Psoas muscle (tissue), 8 donors: ENCODE measurements at places on chromosomes 4 and X. TPM values are rescaled to one million over a fixed set of nuclear protein-coding genes. Genes with fewer than 3 reads are reported as not detected.

DNA sequence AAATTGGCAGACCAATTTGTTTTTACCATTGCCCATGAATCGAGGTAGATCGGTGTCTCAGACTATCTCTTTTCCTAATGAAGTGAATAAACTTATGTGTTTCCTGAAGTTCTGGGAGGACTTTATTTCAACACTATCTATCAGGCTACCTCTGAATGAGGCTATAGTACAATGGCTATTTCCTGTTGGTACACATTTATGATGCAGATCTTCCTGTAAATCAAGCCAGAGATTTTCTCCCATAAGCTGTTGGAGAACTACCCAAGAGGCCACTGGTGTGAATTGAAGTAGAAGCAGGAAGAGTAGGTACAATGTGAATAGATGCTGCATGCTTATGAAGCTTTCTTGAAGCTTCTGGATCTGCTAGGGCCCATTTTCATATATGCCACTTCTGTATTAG lies 16.0 kb downstream of the TXK start:
- DNase-seq, result no peak

- peak; percentile 57 for DNase-seq
These were observed 42.0 kb downstream of the MAP7D3 start for GRCh38 chrX:136209016-136209738.

DNA sequence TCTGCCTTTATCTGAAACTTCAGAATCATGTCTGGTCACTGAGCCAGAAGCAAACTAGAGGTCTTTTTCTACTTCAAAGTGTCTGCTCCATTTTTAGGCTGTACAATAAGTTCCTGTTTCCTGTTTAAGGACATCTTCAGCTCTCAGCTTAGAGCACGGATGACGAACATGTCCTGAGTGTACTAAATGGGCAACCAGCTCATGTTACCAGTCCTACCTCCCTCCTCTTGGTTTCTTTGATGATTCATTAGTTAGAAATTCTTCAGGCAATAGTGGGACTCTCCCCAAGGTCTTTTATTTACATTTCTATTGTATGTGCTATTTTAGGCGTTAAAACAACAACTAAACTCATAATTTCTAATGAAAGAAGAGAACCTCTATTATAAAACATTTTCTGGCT lies 58.0 kb downstream of the ENPEP start:
- no peak for DNase-seq

DNA sequence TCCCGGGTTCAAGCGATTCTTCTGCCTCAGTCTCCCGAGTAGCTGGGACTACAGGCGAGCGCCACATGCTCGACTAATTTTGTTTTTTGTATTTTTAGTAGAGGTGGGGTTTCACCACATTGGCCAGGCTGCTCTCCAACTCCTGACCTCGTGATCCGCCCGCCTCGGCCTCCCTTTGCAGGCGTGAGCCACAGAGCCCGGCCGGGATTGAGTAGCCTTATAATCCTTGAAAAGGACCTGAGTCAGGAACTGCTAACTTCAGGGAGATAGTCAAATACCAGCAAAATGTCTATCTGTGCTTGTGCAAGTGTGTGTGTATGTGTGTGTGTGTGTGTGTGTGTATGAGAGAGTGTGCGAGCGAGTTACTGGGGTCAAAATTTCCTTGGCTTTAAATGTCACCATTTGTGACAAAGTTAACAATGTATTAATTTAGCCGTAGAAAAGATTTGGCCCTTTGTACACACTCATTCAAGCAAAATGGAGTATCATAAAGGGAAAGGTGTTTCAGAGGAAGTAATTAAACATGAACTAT lies 1.8 kb upstream of the KDM6A start:
- DNase-seq, result no peak

DNA sequence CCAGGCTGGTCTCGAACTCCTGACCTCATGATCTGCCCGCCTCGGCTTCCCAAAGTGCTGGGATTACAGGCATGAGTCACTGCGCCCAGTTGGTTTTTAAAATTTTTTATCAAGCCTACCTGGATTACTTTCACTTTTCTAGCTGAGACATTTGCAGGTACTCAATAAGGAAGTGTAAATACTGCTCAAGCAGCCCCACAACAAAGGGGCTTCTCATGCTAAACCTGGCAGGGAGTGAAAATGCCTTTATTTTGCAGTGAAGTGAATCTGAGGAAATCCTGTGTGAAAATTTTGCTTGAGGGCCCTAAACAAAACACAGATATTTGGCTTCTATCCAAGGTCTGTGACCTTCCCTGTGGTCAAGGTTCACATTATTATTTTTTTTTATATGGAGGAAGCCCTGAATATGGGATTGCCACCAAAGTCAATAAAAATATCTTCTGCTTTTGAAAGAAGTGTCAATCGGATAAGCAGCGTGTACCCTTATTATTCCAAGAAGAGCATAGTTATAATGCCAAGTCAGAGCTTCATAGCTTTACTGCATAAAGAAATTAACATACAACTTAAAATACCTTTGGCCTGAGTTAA lies 481.0 kb downstream of the SH2D1A start:
- no peak for DNase-seq

- no peak for DNase-seq
These were observed 1.2 kb downstream of the POU3F4 start for GRCh38 chrX:83509254-83509801.

DNA sequence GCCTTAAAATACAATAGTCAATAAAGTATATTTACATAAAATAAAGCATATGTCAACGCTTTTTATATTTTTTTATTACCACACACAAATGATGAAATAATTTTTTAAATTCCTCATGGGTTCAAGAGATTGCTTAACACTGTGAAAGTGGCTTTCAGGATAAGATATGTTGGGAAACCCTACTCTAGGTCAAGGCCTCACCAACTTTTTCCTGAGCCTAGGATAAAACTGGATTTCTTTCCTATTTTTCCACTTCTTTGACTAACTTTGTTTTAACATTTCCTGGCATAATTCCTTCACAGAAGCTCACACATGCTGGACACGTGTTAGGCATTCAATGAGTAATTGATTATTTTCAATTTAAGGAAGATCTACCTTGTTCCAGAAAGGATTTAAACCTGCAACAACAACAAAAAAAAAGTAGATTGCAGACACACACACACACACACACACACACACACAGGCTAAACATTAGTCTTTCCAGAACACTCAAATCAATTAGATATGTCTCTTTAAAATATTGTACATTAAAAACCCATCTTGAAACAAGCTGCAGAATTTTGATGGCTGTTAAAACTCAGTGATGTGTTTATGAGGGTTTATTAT lies 9.1 kb downstream of the KLB start:
- no peak for DNase-seq

- DNase-seq, result no peak
These were observed 142.4 kb downstream of the KLHL8 start for GRCh38 chr4:87077914-87078585.

DNA sequence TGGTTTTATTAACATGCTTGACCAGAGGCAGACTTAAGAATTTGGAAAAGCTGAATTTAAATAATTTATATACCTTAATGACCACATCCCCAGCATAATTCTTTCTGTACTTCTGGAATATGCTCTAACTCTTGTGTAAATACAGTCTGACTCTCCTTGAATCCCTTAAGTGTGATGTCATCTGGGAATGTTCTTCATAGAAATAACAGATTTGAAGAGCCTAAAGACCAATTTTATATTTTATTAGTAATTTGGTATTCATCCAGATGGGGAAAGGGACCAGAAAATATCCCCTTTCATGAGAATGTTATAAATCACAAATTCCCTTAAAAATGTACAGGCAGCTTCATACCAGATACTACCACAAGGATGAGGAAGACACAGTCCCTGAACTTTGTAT lies 58.3 kb downstream of the KCNIP4 start:
- DNase-seq, result no peak

GRCh38 chr4:7703688-7704087 lies 236.0 kb downstream of the AFAP1 start:
- no peak for DNase-seq

DNA sequence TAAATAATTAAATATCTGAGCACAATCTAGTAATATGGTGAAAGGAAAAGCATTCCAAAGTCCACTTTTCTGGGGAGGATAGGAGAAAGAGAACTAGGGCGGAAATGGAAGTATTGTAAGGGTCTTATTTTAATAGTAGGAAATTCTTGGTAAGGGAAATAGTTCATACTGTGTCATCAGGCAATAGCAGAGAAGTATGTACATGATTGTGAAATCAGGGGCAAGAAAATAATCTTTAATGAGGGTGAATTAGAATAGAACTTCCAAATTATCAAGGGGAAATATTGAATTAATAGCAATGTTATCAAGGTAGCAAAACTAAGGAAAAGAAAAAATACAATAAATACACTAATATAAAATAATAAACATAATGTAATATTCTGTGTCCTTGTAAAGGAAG lies 14.8 kb downstream of the GIMD1 start:
- DNase-seq, result no peak

DNA sequence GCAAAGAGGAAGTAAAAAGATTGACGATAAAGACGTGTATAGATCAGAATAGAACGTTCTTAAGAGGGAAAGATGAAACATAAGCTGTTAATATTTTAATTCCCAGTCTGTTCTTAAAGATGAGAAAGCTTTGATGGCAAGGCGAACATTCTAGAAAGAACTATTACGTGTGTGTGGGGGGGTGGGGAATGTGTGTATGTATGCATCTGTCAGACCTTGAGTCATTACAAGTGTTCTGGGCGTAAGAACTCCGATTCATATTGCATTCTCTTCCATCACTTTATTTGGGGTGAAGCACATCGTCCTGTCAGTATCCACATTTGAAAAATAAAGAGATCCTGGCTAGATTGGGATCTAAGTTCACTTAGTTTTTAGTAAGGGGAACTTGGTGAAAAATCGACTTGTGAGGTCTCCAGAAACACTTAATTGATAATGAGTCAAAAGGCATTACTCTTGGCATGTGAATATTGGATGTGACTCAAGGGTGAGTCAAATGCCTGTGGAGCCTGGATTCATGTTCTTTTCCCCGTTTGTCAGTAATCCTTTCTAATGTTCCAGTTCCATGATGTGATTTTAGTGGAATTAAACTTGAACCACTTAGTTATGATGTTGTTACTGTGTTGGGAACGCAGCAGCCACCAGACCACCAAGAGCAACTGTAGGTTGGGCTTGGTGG lies 3.1 kb downstream of the SMS start:
- no peak for DNase-seq

GRCh38 chr4:65645185-65645584 lies 25.1 kb downstream of the EPHA5 start:
- DNase-seq, result no peak

DNA sequence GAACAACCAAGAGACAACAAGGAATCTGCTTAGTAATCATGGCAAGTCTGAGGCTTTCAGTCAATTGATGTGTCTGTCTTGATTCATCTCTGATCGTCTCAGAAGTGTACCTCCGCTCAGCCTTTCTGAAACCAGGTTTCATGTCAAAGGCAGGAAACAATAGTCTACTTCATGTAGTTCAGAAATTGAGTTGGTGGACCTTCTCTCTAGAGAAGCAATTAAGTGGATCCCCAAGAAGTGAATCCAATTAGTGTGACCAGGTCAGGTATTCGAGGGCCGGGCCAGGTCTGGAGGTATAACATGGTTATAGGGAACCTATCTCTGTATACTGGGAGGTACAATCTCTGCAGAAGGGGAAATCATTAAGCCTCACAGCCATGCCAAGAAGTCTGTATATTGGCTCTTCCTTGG lies 32.0 kb downstream of the DAPP1 start:
- no peak for DNase-seq

GRCh38 chr4:120281581-120281980 lies 214.9 kb upstream of the MAD2L1 start:
- DNase-seq, result no peak

DNA sequence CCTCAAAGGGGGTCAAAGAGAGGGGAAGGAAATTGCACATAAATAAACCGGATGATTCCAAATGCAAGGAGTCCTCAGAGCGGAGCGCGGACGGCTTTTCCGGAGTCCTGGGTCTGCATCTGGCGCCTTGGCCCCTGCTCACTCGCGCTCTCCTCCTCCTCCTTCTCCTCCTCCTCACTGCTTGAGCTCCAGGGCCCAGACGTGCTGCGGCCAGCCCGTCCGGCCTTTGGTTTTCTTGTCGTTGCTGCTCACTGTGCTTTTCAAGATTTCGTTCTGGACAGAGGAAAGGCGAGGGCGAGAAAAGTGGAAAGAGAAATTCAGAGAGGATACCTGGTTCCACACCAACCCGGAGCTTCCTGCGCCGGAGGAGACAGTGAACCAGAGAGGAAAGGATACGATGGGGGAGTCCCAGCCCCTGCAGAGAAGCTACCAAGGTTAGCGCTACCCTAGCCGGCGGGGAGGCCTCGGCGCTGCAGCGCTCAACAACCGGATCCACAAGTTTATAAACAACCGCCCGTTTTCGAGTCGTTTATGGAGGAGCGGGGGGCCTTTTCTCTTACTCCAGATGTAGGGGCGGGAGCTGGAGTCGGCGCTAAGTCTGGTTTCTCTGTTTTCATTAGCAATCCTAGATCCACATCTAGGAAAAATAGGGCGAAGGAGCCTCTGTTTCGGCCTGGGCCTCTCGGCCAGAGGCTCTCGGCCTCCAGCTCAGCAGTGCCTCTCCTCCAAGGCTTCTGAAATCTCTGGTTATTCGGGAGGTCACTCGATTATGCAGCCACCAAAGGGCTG lies 2.7 kb downstream of the HAND2 start:
- DNase-seq, result no peak

GRCh38 chrX:139832718-139833309 lies 100.0 kb downstream of the ATP11C start:
- DNase-seq, result no peak

- DNase-seq, result peak; percentile 23
These were observed 10.6 kb upstream of the TADA2B start for GRCh38 chr4:7032596-7032995.

Gene DCX
- total RNA-seq, result not detected

Gene ZCCHC18
- total RNA-seq, result not detected

Gene FMR1NB
- not detected for total RNA-seq

Gene CTPS2
- 2.5 TPM for total RNA-seq

Gene UGT2B17
- not detected for total RNA-seq

Gene EFHC2
- total RNA-seq, result 0.11 TPM

Gene H2BW2
- total RNA-seq, result not detected

Gene FSTL5
- not detected for total RNA-seq
